ENCODE measurements at places on chromosomes 3 and 15.

DNA sequence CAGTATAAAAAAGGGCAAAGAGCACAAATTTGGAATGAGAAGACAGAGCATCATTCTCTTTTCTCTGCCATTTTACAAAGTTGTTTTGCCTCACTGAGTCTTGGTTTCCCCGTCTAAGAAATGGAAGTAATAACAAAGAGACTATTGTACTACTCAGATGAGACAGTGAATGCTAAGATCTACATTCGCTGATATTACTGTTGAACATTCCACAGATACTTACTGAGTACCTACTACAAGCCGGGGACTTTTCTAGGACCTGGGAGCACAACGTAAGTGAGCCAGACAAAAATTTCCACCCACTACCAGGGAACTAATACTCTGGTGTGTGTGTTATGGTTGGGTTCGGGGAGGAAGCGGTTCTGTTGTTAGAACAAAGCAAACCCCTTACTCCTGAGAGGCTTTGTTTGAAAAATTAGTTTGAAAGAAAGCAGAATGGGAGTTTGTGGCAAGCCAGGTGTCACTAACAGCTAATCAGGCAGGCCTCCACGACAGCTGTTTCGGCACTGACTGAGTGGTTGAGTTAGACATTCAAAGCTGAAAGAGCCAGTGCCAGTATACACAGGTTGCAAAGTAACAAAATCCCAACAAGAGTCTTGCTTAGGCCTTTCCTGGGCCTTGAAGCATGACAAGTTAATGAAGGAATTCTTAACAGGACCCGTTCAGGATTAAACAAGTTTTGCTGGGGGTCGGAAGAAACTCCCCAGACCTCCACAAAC, 458.3 kb downstream of the EDEM1 start:
- no peak for DNase-seq

GRCh38 chr3:53040351-53040820, 5.5 kb downstream of the SFMBT1 start:
- DNase-seq = no peak

- DNase-seq = no peak
Measured at GRCh38 chr3:126558336-126559071, at the start of gene C3orf22. TSS of gene C3orf22 (minus strand) at chr3:126558932. CDS start at chr3:126553390, 5,542 bp downstream.

GRCh38 chr15:55319537-55320237, 665 bp downstream of the PIGB start:
- no peak for DNase-seq

DNA sequence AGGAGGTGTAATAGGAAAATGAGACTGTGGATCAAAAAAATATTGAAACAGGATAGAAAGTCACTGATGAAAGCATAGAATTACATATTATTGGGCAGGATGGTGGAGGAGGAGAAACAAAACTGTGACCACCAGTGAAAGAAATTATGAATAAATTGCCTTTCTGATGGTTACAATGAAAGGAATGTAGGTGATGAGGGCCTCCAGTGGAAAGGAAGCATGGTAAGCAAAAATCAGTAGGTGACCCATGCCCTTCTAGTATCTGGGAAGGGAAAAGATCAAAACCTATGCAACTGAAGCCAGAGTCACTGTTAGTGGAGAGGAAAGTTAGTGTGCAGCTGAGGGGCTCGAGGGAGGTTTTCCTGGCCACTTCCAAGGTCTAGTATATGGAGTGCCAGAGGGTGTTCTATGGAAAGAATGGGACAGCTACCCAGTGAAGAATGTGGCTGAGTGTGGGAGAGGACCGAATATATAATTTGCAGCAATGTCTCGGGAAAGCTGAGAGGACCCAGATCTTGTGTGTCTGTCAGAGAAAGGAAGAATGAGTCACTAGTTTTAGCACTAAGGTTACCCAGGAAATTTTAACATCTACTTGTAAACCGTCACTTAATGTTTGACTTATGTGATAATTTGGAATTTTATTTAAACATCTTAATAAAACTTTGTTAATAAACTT, 146.2 kb downstream of the NFKBIZ start:
- no peak for DNase-seq

- DNase-seq = no peak
Measured at GRCh38 chr3:182802413-182803390, 9.4 kb downstream of the ATP11B start.

GRCh38 chr15:59360896-59361295, 11.8 kb downstream of the MYO1E start:
- no peak for DNase-seq

- peak; percentile 70 for DNase-seq
Measured at GRCh38 chr15:75758071-75758872, 45.6 kb upstream of the CSPG4 start.

DNA sequence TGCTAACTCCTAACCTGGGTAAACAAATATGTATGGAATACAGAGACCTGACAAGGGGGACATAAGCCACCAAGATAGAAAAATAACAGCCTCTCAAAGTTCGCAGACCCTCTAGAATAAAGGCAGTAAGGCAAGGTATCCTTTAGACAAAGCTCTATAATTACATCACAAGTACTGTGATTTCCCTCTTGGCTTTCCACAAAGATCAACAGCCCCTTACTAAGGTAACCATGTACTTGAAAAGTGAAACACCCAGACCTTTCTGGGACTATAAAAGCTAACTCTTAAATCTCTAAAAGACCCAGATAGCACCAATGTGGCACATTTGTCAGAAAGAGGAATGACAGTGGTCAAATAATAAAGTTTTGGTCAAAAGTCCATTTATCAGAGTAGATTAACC, 51.9 kb downstream of the TBL1XR1 start:
- no peak for DNase-seq

GRCh38 chr3:167110901-167111300, 269.2 kb downstream of the ZBBX start:
- DNase-seq = no peak

- peak; percentile 43 for DNase-seq
Measured at GRCh38 chr3:152183473-152183872, 85.3 kb upstream of the MBNL1 start.

DNA sequence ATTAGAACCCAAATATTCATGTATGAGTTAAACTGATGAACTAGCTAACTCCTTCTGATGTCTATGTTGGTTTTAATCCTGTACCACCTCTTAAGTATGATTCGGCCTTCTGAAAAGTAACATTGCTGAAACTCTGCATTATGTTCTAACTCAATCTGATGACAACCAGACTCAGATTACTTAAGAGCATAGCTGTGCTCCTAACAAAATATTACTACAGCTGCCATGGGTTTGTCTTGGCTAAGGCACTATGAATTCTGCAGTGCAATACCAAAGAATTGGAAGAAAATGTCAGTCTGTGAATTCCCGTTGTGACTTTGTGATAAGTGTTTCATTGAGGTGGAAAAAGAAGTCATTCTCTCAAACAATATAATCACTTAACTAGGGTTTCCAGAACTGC, 224.4 kb downstream of the ZMAT3 start:
- DNase-seq = no peak

DNA sequence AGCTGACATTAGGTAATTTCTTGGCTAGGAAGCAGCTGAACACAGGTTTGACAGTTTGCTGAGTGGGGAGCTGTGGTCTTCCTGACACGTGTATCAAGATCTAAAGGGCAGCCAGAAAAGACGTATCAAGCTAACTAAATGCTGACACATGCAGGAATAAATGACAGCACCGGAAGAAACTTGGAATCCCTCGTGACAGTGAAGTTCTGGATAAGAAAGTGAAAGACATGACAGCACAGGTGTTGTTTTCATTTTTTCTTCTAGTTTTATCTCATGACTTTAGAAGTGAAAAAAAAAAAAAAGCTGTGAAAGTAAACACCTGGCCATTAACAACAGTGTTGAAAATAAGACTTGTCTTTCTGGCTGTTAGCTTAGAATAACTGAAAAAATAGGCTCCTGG, 48.7 kb downstream of the FGF7 start:
- DNase-seq = no peak

- DNase-seq = no peak
Measured at GRCh38 chr3:18738393-18739098, 313.4 kb upstream of the SATB1 start.

DNA sequence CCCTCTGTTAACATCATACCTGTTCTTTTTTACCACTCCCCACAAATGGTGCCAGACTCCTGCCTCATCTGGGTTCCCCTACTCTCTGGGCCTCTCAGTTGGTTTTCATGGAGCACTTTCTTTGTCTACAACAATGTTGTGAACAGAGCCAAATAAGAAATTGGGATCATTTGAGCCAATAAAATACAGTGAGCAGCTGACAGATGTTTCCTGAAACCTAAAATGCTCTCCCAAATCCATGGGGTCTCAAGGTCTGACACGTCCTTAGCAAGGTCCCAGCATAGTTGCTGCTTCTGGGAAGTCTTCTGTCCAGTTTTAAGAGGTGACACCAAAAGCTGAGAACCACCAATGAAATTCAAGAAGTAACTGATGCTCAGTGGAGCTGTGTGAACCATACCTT, 1.7 kb downstream of the NMNAT3 start:
- DNase-seq = no peak

DNA sequence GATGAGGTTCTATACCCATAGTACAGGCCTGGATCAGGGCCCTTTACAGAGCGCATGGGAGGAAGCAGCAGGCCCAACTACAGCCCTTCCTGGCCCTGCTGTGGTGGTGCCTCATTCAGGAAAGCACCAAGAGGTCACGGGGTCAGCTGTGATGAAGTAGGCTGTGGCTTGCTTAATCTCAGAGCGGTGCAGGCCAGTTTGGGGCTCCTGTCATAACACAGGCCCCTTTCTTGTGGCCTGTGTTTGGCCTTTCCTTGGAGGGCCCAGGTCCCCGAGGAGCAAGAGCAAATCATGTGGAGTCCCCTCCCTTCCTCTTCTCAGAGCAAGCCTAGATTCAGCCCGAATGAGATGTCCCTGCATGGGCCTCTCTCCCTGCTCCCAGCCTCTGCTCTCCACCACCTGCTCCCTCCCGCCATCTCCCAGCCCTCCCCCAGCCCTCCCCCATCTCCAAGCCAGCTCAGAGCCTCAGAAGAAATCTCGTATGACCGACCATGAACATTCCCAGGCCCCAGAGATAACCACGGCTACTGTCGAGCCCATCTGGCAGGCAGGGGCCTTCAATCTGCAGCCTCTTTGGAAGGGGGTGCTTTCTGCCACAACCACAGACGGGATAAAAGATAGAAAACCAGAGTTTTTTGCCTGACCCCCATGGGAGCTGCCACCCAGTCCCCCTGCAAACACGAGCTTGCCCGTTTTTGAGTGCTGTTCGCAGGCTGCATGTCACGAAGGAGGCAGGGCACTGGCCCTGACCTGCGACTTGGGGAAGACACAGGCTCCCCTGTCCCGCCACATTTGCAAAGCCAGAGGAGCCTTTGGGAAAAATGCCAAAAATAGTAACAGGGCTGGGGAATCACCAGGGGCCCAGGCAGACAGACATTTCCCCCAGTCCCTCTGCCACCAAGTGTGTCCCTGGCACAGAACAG, 32.3 kb upstream of the DUSP7 start:
- no peak for DNase-seq

GRCh38 chr3:60917141-60917540, 334.1 kb downstream of the FHIT start:
- DNase-seq = peak; percentile 22

- no peak for DNase-seq
Measured at GRCh38 chr3:71076361-71077002, 507.0 kb downstream of the FOXP1 start.

- DNase-seq = no peak
Measured at GRCh38 chr3:28949580-28949979, 331.3 kb upstream of the RBMS3 start.

DNA sequence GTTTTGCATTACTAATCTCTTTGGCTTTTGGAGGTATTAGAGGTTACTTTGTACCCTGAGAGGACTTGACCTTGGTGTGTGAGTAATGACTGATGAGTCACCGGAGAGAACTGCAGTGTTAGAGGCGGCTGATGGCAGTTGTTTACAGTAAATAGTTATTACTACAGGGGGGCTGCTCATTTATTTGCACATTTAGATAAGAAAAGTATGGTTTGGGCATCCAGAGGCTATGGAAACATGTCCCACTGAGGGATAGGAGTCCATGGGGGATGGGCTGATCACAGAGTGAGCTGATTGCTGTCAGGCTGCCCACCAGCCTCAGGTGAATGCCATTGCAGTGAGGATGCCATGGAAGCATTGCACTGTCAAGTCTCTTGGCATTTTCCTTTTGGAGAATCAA, 17.3 kb upstream of the STAC start:
- DNase-seq = no peak

- DNase-seq = no peak
Measured at GRCh38 chr15:96079041-96079440, 251.5 kb upstream of the NR2F2 start.

DNA sequence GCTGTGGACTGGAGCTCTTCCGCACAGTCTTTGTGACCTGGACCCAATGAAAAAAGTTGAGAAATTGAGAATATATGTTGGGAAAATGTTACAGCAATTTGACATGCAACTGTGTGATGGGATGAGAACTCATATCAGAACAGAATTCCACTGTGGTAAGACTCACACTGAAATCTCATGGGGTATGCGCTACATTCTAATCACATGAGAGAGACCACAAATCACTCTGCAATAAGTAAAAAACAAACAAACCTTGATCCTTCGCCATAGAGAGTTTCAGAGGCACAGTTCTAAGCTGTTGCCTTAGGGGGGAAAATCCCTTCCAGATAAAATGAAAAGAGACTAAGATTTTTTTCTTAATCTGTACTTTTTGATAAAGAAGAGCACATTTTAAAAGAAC, 37.3 kb downstream of the LMCD1 start:
- DNase-seq = no peak

DNA sequence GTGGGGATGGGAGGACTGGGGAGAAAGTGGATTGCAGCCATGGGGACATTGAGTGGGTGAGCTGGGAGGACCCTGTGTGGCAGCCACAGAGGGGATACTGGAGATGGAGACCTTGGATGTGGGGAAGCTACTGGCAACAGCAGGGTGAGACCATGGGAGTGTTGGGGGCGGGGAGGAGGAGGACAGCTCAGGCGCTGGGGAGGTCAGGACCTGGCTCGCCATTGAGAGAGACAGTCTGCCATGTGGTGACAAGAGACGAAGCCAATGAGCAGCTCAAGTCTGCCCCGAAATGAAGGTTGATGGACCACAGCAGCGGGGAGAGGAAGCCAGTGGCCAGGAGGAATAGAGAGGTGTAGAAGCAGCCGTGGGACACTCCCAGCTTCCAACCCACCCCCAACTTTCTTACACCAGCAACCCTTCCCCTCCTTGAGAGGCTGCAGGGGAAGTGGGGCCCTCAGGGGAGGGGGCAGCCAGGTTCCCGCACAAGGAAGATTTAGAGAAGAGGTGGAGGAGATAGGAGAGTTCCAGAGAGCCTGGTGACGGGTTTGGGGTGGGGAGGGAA, 118.1 kb downstream of the ASB7 start:
- DNase-seq = no peak

- no peak for DNase-seq
Measured at GRCh38 chr15:65960586-65960985, 91.3 kb downstream of the RAB11A start.

Measured in DMS 273 treated with DMSO at 0.1 percent for 48 hours (cell line).